Aorta (tissue), 5 donors: ENCODE measurements at places on chromosomes 3 and 15.

- no peaks in the 10 kb centered on the region for H3K27me3 ChIP-seq
- H3K36me3 ChIP-seq: peaks cover 8% of the 10 kb centered on the region
- no peak for DNase-seq
- no peak overlapping the region for H3K4me3 ChIP-seq
- H3K4me1 ChIP-seq: peaks cover 3% of the 10 kb centered on the region
Measured at GRCh38 chr3:112101916-112102315, 15.7 kb downstream of the C3orf52 start.

- H3K4me1 ChIP-seq: no peaks in the 10 kb centered on the region
- no peak overlapping the region for H3K27ac ChIP-seq
- DNase-seq: no peak
- H3K27me3 ChIP-seq: no peaks in the 10 kb centered on the region
Measured at GRCh38 chr15:30921781-30922479, 18.2 kb downstream of the FAN1 start.

- H3K4me3 ChIP-seq: no peak overlapping the region
- no peaks in the 10 kb centered on the region for H3K36me3 ChIP-seq
- DNase-seq: no peak
Measured at GRCh38 chr3:45606991-45607712, 12.6 kb downstream of the LIMD1 start.

- DNase-seq: no peak
- no peaks in the 10 kb centered on the region for H3K4me1 ChIP-seq
- no peaks in the 10 kb centered on the region for H3K27me3 ChIP-seq
- no peak overlapping the region for H3K27ac ChIP-seq
- peaks cover 4% of the 10 kb centered on the region for H3K36me3 ChIP-seq
Measured at GRCh38 chr15:90962021-90962420, 7.3 kb downstream of the RCCD1 start.

GRCh38 chr3:61772456-61772855 is 211.1 kb downstream of the PTPRG start:
- DNase-seq: no peak
- H3K36me3 ChIP-seq: no peaks in the 10 kb centered on the region
- H3K4me3 ChIP-seq: no peak overlapping the region
- H3K4me1 ChIP-seq: peaks cover under 1% of the 10 kb centered on the region

DNA sequence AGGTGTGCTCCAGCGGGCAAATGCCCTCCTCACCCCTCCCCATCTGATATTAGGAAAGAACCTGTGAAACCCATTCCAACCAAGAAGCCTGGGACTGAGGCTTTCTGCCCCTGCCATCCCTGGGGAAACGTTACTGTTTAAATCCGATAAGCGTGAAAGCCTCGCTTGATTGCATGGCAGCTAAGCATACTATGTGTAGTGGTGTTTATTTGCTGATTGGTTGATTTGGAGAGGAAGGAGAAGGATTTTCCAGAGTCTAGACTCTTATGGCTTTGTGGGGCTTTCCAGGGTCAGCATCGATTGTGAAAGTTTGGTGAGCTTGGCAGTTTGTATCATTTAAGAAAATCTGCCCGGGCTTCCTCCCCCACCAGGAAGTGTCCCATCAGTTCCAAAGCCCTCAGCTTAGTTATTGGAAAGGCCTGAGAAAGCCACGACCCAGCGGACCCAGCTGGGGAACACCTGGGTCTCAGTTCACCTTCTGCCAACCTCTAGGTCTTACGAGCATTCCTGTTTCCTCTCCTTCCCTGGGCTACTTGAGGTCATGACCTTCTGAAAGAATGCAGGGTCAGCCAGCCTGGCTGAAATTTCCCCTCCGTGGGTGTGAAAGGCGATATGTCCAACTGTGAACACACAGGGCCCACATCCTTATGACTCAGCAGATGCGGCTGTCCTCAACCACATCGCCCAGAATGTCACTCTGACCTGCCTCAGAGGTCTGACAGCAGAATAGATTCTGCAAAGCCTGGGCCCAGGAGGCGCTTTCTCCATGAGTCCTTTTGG is 62.8 kb upstream of the HERC1 start:
- no peaks in the 10 kb centered on the region for H3K36me3 ChIP-seq
- no peaks in the 10 kb centered on the region for H3K4me1 ChIP-seq
- peak; percentile 69 for DNase-seq
- no peaks in the 10 kb centered on the region for H3K27me3 ChIP-seq
- H3K4me3 ChIP-seq: no peak overlapping the region

DNA sequence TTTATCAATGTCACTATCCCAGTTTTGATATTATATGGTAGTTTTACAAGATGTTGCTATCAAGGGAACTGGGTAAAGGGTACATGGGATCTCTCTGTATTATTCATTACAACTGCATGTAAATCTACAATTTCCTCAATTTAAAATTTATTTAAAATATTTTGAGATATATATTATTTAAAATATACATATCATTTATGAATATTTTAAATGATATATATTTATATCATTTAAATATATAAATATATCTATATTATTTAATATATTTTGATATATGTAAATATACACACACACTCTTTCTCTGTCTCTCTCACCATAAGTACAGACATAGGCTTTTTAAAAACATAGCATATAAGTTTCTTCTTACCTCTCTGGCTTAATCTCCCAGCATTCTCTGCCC is 104.7 kb downstream of the TP63 start:
- H3K4me1 ChIP-seq: no peaks in the 10 kb centered on the region
- no peaks in the 10 kb centered on the region for H3K27me3 ChIP-seq

DNA sequence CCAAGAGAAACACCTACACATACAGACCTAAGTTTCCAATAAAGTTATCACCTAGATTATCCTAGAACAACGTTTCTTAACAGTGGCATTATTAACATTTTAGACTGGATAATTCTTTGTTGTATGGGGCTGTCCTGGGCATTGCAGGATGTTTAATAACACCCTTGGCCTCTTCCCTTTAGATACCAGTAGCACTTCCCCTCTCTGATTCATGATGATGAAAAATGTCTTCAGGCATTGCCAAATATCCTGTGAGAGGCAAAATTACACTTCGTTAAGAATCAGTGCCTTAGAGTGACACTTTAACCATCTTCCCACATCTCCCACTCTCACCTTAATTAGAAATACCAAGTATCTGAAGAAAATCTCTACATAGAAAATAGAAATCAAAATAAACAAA is 352.6 kb downstream of the CGGBP1 start:
- no peak overlapping the region for H3K27ac ChIP-seq
- H3K4me3 ChIP-seq: no peak overlapping the region
- no peak for DNase-seq
- no peaks in the 10 kb centered on the region for H3K36me3 ChIP-seq

GRCh38 chr3:53293867-53294266 is 38.0 kb upstream of the TKT start:
- H3K36me3 ChIP-seq: peaks cover 5% of the 10 kb centered on the region
- no peaks in the 10 kb centered on the region for H3K4me1 ChIP-seq
- H3K27me3 ChIP-seq: no peaks in the 10 kb centered on the region
- DNase-seq: no peak

DNA sequence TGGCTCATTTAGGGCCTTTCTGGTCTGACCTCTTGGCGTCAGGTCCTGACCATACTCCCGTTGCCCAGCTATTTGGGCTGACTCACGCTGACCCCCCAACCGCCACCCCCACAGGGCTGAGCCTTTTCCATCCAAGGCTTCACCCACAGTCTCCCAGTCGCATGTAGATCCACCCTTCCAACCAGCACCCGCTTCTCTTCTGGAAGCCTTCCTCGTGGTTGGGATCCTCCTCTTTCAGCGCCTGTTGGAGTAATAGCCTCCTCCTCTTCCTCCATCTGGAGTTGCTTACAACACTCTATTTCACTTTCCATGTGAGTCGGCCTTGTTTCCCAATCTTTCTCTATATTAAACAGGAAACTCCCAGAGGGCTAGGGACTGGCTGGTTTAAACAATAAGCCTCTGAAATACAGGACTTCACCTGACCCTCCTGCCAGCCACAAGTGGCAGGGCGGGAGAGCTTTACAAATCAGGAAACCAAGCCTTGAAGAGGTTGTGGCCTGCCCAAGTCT is 2.1 kb upstream of the ALAS1 start:
- no peak overlapping the region for H3K27ac ChIP-seq
- H3K4me1 ChIP-seq: no peaks in the 10 kb centered on the region
- no peaks in the 10 kb centered on the region for H3K36me3 ChIP-seq
- H3K27me3 ChIP-seq: no peaks in the 10 kb centered on the region
- DNase-seq: peak; percentile 72
